ENCODE measurements at places on chromosomes 12 and 14.

GRCh38 chr12:46998811-46999368 lies 80.5 kb upstream of the PCED1B start:
- DNase-seq, result no peak

DNA sequence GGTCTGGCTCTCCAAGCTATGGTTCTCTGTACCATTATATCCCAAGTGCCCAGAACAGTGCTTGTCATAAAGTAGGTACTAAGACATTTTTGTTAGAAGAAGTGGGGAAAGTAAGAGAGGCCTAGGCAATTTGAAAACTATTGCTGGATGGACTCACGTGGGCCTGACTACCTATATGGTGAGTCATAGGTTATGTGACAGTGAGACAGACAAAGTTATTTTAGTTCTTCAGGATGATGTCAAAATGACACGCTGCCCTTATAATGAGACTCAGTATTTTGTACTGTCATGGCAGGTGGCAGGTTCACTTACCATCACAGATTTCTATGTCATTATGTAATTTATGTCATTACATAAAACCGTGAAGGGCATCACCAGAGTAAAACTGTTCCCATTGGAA lies 53.1 kb downstream of the PARP11 start:
- DNase-seq, result no peak

DNA sequence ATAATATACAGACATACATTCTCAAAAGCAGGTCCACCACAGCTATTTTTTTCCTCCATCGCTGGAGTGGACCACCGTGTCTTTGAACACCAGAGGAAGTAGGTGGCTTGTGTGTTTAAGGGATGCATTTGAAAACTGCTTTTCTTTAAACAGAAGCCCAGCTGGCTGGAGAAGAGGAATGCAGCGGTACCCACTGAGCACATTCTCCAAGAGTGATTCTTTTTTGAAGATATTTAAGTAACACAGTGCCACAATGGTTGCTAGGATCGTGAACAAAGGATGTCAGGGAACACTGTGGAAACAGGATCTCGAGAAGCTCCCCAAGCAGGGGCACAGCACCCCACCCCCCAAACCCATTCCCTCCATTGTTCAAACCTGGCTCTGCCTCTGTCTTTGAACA lies 286.6 kb upstream of the PWP1 start:
- DNase-seq, result no peak

GRCh38 chr14:42555365-42555764 lies 948.7 kb downstream of the LRFN5 start:
- no peak for DNase-seq

DNA sequence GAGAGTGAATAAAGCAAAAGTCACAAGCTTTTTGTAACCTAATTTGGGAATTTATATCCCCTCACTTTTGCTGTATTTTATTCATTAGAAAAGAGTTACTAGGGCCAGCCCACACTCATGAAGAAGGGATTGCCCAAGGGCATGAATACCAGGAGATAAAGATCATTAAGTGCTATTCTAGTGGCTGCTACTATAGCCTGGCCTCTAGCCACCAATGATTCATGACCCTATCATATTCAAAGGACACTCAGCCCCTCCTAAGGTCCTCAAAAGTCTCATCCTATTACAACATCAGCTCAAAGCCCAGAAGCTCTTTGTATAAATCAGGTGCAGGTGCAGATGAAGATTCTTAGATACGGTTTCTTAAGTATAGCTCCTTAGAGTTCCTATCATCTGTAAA lies 518.1 kb downstream of the TRHDE start:
- DNase-seq, result no peak

GRCh38 chr12:13099844-13100604 lies 3.4 kb downstream of the GSG1 start:
- no peak for DNase-seq

GRCh38 chr12:52350786-52351185 lies 16.5 kb downstream of the KRT85 start:
- DNase-seq, result no peak

- DNase-seq, result peak; percentile 82
Observed at GRCh38 chr12:18992336-18992735, 137.2 kb upstream of the PLEKHA5 start.

DNA sequence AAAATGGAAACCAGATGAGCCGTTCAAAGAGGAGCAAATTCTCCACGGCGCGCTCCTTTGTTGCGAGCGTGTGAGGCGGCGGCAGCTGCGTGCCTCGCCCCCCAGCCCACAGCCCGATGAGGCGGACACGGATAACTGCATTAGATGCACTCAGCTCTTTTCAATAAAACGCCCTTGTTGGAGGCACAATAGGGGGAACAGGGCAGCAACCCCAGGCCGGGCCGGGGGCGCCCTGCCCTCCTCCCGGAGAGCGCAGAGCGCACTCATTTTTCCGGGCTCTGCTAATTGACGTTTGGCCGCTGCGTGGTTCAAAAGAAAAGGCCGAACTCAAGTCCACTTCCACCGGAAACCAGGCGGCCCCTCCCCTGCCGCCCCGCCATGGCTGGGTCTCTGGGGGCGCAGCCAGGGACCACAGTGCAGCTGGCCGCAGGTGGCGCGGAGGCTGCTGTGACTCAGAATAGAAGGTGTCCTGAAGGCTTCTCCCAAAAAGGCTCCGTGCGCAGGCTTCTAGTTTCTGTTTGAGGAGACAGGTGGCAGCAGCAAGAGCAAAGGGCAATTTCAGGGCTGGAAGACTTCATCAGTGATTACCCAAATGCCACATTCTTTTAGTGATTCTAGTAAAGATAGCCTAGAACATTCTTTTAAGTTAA lies 29.0 kb upstream of the SMOC1 start:
- DNase-seq, result no peak

DNA sequence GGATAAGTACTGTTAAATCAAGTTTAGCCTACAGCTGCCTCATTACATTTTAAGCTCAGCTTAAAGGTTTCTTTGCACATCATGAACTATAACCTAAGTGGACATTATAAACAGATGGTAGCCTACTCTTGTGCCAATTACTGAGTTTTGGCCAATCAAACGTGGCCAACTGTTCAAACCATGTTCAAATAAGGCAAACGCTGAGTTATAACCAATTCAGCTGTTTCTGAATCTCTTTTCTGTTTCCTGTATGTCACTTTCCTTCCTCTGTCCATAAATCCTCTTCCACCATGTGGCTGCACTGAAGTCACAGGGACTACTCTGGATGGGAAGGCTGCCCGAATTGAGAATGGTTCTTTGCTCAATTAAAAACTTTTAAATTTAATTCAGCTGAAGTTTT lies 98.4 kb downstream of the BCAT1 start:
- DNase-seq, result no peak

DNA sequence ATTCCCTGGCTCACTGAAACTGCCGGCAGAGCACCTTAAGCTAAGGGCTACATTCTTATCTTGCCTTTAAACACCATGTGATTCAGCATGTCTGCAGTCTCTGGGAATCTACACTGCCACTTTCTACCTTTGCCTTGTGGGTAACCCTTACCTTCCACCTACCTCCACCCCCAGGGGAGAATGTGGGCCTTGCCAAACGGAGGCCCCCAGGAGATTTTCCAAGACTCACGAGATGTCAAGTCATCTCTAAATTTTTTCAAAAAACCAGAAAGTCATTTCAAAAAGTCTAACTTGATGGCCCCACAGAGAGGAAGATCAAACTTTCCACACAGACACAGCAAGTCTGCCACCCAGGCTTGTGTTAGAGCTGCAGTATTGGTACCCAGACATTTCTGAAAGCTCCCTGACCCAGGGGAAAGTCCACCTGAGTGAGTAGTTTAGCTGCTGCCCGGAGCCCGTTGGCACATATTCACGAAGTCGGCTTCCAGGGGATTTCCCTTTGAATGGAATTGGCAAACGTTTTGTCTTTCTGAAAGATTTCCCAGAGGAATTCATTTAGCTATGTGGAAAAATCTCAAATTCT lies 4.7 kb upstream of the PSMA6 start:
- DNase-seq, result no peak

GRCh38 chr12:64419696-64420095 lies 15.5 kb downstream of the XPOT start:
- no peak for DNase-seq

GRCh38 chr12:79236920-79237319 lies 372.3 kb downstream of the SYT1 start:
- no peak for DNase-seq

DNA sequence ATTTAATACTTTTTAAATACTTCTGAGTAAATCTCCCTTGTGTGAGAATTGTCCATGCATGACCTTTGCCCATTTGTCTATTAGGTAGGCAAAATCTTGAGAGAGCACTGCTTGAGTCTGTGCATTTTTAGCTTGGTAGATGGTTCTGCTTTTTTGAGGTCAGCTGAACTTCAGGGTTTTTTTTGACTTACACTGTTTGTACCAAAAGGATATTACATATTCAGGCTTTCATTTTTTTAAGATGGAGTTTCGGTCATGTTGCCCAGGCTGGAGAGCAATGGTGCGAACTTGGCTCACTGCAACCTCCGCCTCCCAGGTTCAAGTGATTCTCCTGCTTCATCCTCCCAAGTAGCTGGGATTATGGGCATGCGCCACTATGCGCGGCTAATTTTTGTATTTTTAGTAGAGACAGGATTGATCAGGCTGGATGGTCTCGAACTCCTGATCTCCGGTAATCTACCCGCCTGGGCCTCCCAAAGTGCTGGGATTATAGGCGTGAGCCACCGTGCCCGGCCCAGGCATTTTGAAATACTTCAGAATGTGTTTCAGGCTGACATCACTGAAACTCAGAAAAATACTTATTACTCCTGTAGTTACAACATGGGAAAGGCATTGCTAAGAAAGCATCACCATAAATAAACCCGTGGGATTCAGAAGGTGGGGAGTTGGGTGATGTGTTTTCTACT lies 11.1 kb downstream of the RASSF3 start:
- no peak for DNase-seq

GRCh38 chr12:92911339-92911738 lies 17.8 kb downstream of the EEA1 start:
- no peak for DNase-seq

GRCh38 chr12:15536446-15536845 lies 214.1 kb downstream of the PTPRO start:
- no peak for DNase-seq

GRCh38 chr12:56935752-56936151 lies 1.5 kb upstream of the SDR9C7 start:
- no peak for DNase-seq

All from NCI-H1092 (cell line).